ENCODE measurements at places on chromosomes 1 and 21.

GRCh38 chr1:14365301-14365988 is 233.0 kb upstream of the KAZN start:
- DNase-seq = no peak

GRCh38 chr1:215210167-215210566 is 127.6 kb downstream of the KCNK2 start:
- DNase-seq = no peak

DNA sequence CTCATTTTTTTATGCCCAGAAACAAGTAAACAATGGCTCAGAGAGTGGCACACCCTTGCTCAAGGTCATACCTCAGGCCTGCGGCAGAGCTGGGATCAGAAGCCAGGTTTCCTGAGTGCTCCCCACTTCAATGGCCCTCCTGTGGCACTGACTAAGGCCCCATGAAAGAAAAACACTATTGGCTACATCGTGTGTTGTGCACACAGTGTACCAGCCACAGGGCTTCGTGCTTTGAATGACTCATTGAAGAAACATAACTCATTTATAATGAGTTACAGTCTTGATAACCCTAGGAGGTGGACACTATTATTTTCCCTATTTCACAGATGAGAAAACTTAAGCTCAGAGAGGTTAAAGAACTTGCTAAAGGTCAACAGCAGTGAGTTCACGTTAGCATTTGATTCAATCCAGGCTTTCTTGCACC is 91.2 kb downstream of the TRABD2B start:
- no peak for DNase-seq

DNA sequence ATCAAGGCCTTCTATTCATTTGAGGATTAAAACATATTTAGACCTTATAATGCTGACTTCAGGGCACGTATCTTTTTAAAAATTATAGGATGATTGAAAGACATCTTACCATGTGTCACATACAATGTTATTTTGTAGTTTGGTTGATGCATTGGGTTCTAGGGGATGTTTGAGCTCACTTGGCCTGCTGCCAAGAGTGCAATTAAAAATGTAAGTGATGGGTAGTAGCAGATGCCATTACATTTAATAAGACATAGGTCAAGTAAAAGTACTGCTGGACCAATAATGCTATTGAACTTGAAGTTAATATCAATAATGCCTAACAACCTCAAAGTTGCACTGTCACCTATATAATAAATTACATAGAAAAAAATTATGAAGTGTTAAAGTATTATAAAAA is 616.5 kb upstream of the RGS18 start:
- no peak for DNase-seq

- DNase-seq = no peak
Observed at GRCh38 chr1:31830511-31830910, 14.7 kb upstream of the SPOCD1 start.

DNA sequence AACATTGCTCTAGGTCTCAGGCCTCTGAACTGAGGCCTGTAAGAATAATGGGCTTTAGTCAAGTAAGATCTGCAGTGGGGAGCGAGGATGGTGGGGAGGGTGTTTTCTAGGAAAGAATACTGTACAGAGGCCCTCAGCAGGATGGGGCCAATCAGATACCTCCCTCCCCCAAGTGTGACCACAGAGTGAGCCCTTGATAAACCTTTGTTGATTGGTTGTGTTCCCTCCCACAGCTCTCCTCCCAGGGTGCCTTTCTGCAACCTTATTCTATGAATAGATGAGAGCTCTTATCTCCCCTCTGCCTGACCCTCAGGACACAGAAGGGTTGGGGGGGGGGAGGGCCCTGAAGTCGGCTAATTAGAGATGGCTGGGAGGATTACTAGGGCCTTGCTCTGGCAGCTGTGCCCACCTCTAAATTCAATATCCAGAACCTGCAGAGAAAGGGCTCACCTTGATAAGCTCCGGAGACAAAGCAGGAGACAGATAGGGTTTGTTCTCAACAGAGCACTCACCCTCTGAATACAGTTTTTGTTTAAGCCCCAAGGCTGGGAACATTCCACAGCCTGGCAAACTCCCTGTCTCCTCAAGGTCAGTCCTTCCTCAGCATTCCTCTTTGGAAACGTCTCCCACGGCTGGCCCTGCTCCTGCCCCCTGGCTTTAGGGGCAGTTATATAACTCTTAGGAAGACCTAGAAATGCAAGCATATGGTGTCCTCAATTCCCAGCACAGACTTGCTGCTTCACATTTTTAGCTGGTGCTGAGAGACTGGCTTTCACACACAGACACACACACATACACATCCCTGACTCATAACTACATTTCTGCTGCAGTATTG is 42.9 kb downstream of the ATP1A1 start:
- no peak for DNase-seq

DNA sequence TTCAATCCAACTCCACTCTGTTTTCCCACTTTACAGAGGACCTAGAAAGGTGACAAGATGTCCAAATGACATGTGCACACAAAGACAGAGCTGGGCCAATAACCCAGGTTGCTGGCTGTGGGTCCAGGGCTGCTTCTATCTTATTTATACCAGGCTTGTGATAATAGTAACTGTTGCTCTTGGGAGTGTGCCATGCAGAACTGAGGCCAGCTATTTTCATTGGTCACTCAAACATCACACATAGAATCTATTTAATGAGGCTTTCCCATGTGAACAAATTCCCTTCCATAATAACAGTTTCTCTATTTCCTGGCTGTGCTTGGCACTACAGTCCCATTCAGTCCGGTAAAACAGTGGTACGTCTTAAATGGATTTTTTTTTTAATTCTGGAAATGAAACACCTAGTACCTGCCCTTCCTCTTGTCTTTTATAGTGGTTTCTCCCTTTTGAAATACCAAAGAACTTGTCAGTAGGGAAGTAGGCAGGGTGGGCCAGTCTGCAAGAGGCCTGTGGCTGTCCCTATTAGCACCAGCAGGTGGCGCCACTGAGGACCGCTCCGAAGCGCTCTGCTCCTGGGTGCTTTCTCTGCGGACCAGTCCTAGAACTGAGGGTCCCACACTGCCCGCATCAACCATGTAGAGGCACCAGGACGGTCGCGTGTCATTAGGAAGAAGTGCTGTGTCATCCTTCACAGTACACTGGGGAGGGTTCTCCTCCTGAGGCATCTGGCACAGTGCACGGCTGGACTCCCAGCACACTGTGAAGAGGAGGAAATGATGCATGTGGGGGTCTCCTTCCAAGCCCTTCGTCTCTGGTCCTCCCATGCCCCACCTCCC is 52.1 kb downstream of the GPR161 start:
- DNase-seq = no peak

DNA sequence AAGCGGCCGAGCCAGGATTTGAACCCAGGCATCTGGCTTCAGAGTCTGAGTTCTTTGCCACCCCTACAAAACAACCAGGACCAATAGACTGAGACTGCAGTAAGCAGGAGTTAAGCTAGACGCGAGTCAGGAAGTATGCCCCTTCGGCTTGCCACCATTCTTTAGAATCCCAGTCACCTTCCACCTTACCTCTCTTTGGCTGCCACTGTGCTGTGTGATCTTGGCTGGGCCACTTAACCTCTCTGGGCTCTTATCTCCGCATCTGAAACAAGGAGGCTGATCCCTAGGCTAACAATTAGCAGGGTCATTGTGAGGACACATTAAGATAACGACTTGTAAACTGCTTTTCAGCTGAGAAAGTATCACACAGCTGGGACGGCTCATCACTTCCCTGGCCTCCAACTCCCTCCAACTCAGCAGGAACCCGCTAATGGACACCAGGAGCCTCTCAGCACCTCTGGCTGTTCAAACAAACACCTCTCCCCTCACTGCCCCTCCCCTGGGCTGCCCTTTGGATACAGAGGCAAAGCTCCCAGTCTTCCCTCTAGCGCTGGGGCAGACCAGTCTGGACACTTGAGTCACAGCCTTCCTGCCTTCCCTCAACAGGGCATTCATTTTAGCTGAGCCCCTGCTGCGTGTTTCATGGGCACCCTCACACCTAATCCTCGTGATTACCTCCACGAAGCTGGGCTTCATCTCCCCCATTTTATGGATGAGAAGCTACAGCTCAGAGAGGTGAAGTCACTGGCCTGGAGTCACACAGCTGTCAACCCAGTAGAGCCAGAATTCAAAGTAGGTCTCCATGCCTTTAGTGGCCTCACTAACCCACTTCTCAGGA is 83.2 kb downstream of the CAMK2N1 start:
- DNase-seq = no peak
